MM.1S (cell line): ENCODE measurements at places on chromosomes 11 and 22.

GRCh38 chr11:76048763-76049162 lies 157.5 kb downstream of the WNT11 start:
- DNase-seq = no peak

DNA sequence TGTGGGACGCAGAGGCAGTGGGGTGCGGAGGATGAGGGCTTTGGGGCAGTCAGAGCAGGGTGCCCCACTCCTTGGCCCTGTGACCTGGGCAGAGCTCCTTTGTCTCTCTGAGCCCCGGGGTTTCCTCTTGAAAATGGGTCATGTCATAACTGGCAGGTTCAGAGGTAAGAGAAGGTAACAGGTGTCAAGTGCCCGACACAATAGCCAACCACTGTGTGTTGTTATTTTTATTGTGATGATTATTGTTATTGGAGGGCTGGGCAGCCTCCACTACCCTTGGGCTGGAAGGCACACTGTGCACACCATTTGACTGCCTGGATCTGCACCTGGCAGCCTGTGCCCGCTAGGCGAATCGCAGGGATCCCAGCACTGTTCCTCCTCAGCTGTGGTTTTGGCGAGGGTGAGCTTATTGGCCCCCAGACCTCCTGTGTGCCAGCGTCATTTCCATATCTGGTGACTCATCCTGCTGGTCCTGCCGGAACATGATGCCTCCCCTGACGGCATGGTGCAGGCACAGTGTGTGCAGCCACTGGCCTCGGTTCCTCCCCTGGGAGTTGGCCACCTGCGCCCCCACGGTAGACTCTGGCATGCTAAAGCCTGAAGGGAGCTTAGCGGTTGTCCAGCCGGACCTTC lies 15.4 kb upstream of the SOX10 start:
- no peak for DNase-seq

- no peak for DNase-seq
These were observed 35.4 kb downstream of the C22orf42 start for GRCh38 chr22:32123657-32124056.

DNA sequence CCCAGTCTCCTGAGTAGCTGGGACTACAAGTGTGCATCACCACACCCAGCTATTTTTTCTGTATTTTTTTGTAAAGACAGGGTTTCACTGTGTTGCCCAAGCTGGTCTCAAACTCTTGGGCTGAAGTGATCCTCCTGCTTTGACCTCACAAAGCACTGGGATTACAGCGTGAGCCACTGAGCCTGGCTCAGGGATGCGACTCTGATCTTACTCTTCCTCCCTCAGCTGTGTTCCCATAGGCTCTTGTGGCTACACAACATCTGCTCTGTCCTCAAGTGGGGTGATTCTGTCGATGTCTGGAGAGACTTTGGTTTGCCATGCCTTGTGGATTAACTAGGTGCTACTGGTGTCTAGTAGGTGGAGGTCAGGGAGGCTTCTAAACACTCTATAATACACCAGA lies 127.0 kb upstream of the SERPIND1 start:
- no peak for DNase-seq

GRCh38 chr11:92681586-92681985 lies 287.9 kb upstream of the MTNR1B start:
- no peak for DNase-seq

DNA sequence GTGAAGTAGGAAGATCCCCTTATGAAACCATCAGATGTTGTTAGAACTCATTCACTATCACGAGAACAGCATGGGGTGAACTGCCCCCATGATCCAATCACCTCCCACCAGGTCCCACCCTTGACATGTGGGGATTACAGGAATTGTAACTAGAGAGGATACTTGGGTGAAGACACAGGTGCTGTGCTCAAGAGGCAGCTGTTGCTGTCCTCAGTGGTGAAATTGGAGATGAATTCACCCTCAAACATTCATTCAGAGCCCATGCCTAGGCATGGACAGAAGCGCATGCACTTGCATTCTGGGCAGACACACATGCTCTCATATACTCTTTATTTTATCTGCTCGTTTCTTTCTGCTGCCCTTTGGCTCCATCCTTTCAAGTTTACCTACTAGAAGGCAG lies 385.0 kb downstream of the INSC start:
- DNase-seq = no peak

DNA sequence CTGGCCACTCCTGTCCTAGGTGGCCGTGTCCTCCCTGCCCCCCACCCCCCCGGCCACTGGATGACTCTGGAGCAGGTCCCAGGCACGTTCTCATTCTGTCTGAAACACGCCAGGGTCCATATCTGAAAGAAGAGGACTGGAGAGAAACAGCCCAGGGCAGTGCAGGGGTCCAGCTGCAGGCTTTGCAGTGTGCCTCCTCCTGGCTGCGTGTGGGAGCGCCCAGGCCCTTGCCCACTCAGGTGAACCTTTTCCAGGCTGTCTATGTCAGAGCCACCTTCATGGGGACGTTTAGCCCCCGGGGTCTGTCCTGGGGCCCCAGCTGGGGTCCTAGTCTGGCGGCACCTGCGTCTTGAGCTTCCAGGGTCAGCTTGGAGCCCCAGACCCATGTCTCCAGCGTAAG lies 15.6 kb downstream of the GRAMD4 start:
- DNase-seq = no peak

GRCh38 chr11:83948200-83948599 lies 662.0 kb upstream of the CCDC90B start:
- DNase-seq = no peak

- DNase-seq = no peak
These were observed 379.9 kb downstream of the TTC28 start for GRCh38 chr22:28299753-28300152.

GRCh38 chr22:31800065-31800464 lies 46.2 kb downstream of the DEPDC5 start:
- DNase-seq = no peak

DNA sequence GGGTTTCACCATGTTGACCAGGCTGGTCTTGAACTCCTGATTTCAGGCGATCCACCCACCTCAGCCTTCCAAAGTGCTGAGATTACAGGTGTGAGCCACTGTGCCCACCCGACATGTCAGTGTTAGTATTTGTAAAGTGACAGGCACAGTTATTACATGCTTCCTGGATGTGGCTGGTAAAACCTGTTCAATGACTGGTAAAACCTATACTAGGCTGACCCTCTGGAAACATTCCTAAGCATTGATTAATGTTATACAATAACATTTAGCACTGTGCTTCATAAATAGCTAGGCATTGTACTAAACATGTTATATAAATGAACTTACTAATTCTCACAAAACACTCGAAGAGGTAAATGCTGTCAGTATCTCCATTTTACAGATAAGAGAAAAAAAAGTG lies 20.9 kb upstream of the JHY start:
- DNase-seq = no peak

GRCh38 chr11:69840371-69841169 lies 21.4 kb upstream of the FGF3 start:
- no peak for DNase-seq

DNA sequence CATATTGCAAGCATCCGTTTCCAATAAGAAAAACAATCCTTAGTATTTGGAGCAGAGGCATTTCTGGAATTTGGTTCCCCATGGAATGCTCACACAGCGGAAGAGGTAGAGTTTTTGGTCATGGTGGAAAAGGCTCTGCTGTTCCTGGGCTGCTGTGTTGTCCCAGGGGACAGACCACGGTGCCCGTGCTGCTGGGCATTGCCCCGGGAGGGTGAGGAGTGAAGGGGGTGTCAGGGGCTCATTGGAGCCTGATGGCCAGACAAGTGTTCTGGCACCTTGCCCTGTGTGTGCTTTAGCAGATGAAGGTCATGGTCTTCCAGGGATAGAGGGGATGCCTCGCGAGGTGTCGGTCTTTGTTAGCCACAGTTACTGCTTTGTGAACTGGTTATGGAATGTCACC lies 61.2 kb downstream of the MPPED1 start:
- DNase-seq = no peak

DNA sequence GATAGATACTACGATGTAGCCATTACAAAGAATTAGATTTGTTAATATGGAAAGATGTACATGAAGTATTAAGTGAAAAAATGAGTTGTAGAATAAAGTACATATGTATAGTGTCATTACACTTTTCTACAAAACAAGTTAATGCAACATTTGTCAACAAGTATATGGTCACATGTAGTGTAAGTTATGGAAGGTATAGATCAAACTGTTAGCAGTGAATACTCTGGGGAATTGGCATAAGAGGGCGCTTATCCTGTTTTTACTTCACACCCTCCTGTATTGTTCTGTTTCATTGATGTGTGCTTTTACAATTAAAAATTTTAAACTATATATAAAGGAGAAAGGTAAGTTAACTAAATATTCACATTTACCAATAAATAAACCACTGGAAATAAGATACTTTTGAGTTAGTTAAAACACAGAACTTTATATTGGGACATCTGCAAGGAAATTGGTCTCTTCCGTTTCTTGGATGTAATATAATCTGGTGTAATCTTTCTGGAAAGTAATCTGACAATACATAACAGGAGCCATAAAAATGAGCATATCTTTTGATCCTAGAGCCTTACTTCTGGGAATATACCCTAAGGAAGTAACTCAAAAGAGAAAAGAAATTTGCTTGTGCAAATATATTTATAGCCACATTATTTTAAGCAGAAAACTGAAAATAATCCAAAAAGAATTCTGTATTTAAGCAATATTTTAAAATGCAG lies 34.5 kb downstream of the CSTPP1 start:
- no peak for DNase-seq

GRCh38 chr22:29946220-29946619 lies 63.2 kb downstream of the MTMR3 start:
- DNase-seq = no peak

- DNase-seq = no peak
These were observed 1331.3 kb downstream of the BRD1 start for GRCh38 chr22:48496226-48496845.

DNA sequence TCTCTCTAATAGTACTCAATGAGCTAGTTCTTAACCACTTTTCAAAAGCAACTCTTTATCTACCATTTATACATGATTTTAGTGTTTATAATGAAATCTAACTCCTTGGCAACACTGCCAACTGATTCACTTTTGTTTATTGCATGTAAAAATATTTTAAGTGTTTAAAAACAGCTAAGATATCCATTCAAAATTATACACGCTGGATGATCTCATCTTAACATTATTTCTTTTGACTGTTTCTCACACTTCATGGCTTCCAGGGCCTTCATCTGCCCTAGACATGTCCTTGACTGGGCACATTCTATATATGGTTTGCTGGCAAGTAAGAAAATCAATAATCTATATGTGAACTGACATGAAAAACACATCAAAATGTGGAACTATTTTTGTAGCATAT lies 414.6 kb upstream of the LUZP2 start:
- no peak for DNase-seq

GRCh38 chr11:83677730-83678129 lies 391.6 kb upstream of the CCDC90B start:
- DNase-seq = no peak

- peak; percentile 55 for DNase-seq
These were observed 2.6 kb upstream of the SLC5A1 start for GRCh38 chr22:32040324-32040904.

DNA sequence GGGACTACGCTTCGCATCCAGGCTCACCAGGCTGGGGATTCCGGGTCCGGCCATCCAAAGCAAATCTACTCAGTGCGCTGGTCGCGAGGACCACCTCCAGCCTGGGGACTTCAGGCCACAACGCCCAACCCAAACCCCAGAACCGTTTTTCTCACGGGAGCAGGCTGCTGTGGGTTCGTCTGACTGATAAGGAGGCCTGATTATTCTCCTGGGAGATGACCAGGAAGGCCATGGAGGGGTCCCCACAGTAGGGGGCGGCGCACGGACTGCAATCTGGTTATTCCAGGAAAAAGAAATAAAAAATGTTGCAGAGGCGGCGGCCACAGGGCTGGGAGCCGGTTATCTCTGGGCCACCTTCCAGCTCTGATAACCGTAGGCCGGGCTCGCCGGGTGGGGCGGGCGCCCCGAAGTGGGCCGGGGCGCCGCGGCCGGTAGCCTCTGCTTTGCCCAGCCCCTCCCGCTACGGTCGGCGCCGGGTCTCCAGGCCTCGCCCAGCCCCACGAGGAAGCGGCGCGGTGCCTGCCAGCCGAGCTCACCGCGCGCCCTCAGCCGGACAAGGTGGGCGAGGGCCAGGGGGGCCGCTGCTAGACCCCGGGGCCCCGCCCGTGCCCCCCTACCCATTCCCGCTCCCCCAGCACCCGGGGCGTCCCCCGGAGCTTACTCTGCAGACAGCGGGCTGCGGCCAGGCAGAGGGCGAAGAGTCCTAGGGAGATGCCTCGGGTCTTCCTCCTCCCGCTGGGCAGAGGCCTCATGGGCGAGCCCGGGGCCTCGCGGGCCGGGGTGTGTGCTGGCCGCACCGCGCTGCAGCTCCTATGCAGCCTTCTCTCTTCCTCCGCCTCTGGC lies 446 bp downstream of the VSTM5 start:
- no peak for DNase-seq

DNA sequence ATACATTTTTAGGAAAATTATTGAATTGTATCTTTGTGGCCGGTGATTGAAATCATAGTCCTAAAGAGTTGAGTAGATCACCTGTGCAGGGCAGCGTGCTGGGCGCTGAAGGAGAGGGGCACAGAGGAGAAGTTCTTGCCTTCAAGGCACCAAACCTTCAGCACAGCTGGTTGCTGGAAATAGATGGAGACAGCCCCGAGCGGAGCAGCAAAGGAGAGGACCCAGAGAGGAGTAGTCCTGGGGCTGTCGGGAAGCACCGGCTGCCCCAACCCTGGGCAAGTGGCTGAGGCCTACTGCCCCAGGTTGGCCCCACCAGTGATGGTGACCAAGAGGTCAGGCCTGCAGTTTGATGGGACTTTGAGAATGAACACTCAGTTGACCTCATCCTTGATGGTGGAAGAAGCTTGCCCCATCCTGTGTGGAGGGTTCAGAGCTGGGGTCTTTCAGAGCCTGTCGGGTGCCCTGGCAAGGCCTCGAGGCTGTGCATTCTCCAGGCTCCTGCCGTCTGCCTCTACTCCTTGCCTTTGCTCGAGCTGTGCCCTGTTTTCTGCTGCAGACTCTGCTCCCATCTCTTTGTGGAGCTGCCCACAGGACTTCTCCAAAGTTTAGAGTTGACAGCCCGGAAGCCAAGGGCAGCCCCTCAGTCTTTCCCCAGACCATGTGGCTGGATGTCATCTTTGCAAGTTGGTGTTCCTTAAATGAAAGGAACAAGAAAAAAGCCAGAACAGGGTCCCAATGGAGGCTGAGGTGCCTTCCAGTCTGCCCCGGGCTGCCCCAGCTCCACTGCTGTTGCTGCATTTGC lies 285.1 kb downstream of the TBC1D22A start:
- DNase-seq = no peak

GRCh38 chr22:23753385-23753784 lies 840 bp downstream of the VPREB3 start:
- DNase-seq = no peak

GRCh38 chr11:2480874-2481220 lies 36.0 kb downstream of the KCNQ1 start:
- no peak for DNase-seq
